A549 treated with CpdA at 1 μM for 4 hours (cell line): ENCODE measurements at places on chromosomes 7 and 10. TPM values are rescaled to one million over a fixed set of nuclear protein-coding genes. Genes with fewer than 3 reads are reported as not detected.

CNPY1 gene
- not detected in 5 replicates for total RNA-seq

ZNF282 gene
- total RNA-seq = 21.4 to 28.0 TPM (median 25.0 TPM) in 5 replicates

PAPOLB gene
- not detected in 5 replicates for total RNA-seq

SHTN1 gene
- total RNA-seq = 20.7 to 33.1 TPM (median 25.2 TPM) in 5 replicates

SH2B2 gene
- total RNA-seq = 2.1 to 3.7 TPM (median 3.5 TPM) in 5 replicates

ADRA2A gene
- total RNA-seq = 0.03 to 0.07 TPM in 2 of 5 replicates, not detected in the others

GPR85 gene
- total RNA-seq = not detected in 5 replicates

ANKRD2 gene
- total RNA-seq = 2.5 to 4.8 TPM (median 4.0 TPM) in 5 replicates

UCMA gene
- total RNA-seq = not detected in 5 replicates

ZNF25 gene
- 1.2 to 2.3 TPM (median 1.7 TPM) in 5 replicates for total RNA-seq
